Dermis blood vessel endothelial cell (primary cell): ENCODE measurements at places on chromosomes 5 and 9. TPM values are rescaled to one million over a fixed set of nuclear protein-coding genes. Genes with fewer than 3 reads are reported as not detected.

- no peak for DNase-seq
Measured at GRCh38 chr5:111649516-111649915, 107.5 kb downstream of the NREP start.

The CACFD1 gene
- total RNA-seq, result 12.8 and 21.4 TPM in 2 replicates

The ANKDD1B gene
- 0.68 and 1.1 TPM in 2 replicates for total RNA-seq

- DNase-seq, result no peak
Measured at GRCh38 chr5:88698290-88698689, 184.7 kb downstream of the MEF2C start.

DNA sequence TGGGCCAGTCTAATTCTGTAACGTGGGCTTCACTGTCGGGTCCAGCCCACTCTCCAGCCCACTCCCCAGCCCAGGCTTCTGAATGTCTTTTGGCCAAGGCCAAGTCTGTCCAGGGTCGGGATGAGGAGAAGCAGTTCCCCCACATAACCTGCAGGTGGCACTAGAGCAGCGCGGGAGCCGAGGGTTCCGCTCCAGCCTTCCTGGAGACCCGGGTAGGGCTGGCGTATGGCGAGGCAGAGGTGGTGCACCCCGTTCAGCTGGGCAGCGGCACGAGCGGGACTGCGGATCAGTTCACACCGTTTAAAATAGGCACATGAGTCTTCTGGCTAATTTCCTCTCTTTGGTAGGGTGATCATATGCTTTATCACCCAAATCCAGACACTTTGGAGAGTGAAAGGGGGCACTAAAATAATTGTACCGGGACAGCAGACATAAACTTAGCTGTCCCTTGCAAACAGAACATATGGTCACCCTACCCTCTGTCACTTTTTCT is 185.9 kb downstream of the MSX2 start:
- peak; percentile 59 for DNase-seq

- no peak for DNase-seq
Measured at GRCh38 chr5:105931881-105932421, 1738.8 kb downstream of the EFNA5 start.

GRCh38 chr9:115229496-115229895 is 111.5 kb upstream of the TNC start:
- no peak for DNase-seq

- DNase-seq, result peak; percentile 8
Measured at GRCh38 chr5:172224996-172225395, 31.0 kb downstream of the EFCAB9 start.

The BTNL3 gene
- not detected in 2 replicates for total RNA-seq

DNA sequence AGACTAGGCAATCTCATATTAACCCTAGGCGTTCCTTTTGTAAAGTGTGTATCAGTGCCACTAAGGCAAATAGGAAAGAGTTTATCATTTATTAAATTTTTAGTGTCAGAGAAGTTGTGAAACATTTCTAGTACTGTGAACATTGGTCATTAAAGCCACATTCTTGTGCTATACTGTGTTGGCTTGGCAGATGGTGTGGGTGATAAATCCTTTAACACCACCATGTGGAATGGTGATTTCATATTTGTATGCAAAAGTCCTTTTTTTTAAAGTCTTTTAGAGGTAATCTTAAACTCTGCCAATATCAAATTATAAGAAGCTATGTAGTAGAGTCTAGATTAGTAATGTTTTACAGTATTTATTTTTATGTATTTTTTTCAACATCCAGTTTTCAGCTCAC is 18.1 kb downstream of the SLC12A2 start:
- no peak for DNase-seq

GRCh38 chr9:120861935-120862334 is 15.1 kb downstream of the PHF19 start:
- DNase-seq, result no peak

DNA sequence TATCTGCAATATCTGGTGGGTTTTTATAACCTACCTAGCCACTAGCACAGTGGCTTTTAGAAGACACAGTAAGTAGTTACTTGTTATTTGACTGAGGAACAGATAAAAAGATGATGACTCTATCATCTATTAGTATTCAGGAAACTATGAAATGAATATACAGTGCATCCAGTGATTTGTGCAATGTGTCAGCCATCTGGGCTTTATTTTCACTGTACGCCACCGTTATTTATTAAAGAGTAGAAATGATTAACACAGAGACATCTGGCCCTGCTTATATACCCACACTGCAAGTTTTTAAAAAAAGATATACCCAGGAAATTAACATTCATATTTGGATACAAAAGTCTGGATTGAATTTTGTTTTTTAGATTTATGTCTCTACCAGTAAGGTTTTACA is 408.4 kb downstream of the PDE4D start:
- DNase-seq, result no peak

DNA sequence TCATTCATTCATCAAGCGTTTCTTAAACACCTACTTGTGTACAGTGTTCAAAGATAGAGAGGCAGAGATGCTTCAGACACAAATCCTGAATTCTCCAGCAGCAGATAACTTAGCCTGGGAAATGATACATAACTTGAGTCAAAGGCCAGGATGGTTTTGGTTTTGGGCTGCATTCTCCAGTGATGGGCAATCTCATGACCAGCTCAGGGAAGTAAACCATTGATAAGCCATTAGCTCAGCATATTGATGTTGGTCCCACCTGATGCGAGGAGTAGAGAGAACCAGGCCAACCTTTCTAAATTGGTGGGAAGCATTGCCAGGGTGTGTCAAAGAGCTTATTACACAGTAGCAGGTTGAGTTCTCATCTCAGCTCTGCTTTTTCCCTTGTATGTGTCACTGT is 53.0 kb downstream of the SH3RF2 start:
- no peak for DNase-seq

The PCDHGA7 gene
- 1.0 and 1.3 TPM in 2 replicates for total RNA-seq

GRCh38 chr5:68216245-68217046 is 890 bp downstream of the PIK3R1 start:
- peak; percentile 46 for DNase-seq
